Tibial nerve (tissue), 4 donors: ENCODE measurements at places on chromosomes 13 and 19.

GRCh38 chr19:44800461-44800860, 8.4 kb upstream of the BCAM start:
- DNase-seq, result peak; percentile 75

DNA sequence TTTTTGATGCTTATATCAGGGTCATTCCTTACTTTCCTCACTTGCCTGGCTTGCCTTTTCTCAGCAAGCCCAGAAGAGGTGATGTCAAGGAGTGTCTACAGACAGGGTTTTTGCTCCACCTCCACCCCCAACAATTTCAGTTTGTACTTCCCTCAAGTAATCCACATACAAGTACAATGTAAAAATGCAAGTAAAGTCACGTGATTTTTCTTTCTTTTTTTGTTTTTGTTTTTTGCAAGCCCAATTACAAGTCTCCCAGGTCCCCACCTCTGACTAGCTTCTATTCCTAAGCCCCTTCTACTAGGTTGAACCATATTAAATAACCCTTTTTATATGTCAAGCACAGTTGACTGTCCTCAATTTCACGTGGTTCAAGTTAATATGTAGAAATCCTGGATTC, 579.6 kb downstream of the DIAPH3 start:
- DNase-seq, result no peak

GRCh38 chr19:33368074-33368864, 5.2 kb upstream of the CEBPG start:
- no peak for DNase-seq

GRCh38 chr19:6738787-6739389, 592 bp upstream of the TRIP10 start:
- no peak for DNase-seq

DNA sequence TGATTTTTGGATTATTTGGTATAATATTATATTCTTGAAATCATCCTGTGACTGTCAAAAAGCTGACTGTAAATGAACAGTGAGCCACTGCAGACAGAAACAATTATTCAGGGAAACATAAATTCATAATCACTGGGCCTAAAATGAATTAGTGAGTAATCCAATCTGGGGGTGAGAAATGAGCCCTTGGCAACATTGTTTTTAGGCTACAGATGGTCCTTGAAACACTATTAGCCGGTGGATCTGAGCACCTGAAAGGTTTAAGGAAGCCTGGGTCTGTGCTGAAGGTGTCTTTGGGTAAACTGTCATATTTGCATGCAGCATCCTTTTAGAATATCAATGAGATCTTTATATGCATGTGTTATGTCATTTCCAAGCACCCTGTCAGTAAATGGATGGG, 290.7 kb downstream of the ATP8A2 start:
- DNase-seq, result no peak

DNA sequence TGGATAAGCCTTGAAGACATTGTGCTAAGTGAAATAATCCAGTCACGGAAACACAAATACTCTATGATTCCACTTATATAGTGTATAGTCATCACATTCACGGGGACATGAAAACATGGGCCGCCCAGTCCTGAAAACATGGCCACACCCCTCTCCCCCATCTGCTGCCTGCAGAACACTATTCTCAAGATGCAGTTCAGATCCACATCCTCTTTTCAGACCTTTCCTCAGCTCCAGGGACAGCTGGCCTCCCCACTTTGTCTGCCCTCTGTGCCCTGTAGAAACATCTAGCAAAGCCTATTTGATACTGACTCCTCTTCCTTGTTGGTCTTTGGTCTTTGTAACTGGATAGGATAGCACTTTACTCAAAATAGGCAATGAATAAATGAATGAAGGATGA, 8.3 kb downstream of the RFX2 start:
- no peak for DNase-seq

DNA sequence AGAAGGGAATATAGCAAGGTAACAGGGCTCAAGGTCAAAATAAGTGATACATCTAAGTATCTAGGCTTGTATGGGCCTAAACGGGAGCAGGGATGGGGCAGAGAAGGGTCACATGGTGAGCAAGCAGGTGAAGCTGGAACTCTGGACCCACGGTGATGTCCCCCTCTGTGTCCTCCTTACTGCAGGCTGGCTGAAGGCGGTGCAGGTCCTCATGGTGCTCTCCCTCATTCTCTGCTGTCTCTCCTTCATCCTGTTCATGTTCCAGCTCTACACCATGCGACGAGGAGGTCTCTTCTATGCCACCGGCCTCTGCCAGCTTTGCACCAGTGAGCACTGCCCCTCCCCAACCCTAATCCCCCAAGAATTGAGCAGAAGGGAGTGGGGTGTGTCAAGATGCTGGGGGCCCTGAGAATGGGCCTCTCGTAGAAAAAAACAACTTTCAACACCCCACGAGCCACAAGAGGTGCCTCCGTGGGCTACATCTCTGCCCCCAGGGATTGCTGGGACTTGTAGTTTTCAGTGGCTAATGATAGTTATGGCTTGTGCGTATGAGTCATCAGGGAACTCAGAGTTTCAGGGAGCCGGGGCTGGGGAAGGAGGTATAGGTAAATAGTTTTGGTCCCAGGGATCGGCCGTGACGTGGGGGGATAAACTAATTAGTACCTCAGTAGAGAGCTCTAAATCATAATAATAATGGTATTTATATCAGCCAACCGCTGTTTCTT, 4.0 kb downstream of the EMP3 start:
- no peak for DNase-seq

DNA sequence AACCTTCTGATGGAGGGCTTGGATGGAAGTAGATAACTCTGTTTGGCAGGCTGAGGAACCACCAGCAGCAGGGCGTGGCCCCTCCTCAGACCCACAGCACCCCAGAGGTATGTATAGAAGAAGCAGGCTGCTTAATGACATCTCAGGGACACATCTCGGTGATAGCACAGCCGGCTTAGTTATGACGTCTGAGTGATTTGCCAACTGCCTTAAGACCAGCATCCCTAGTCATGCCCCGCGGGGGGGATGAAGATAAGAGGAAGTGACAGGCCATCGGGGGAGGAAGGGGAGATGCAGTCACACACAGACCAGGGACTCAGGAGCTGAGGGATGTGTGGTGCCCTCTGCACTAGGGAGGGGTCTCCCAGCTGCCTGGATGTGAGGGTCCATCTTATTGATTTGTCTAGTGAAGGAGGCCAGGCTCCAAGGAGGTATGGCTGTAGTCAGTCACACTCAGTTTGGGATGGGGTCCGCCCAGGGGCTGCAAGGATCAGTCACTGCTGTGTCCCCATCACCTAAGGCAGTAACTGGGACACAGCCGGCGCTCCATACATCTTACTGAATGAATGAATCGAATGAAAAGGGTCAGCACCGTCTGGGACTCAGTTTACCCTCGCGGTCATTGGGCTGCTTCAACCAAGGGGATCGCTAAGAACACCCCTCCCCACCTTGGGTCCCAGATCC, 19.2 kb upstream of the ERCC1 start:
- peak; percentile 48 for DNase-seq
